Renal cortical epithelial cell (primary cell): ENCODE measurements at places on chromosomes 12 and 14.

- DNase-seq, result no peak
Observed at GRCh38 chr12:2826721-2827515, 7.9 kb downstream of the NRIP2 start.

- no peak for DNase-seq
Observed at GRCh38 chr14:64835431-64835830, 44.3 kb downstream of the SPTB start.

DNA sequence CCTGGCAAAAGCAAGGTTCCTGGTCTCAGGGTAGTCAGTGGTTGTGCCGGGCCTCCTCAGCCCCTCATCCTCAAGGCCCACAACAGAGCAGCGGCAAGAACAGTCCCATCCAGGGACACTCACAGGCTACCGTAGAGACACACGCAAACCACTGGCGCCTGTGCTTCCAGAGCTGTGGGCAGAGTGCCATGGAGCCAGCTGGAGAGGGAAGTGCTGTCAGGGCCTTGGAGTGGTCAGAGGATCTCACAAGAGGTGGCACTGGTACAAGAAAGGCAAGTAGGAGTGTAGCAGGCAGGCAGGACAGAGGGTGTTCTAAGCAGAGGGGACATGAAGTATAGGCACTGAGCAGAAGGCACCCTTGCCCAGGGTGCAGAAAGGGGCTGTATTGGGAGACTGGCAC, 34.6 kb downstream of the ANKRD9 start:
- DNase-seq, result no peak

GRCh38 chr14:33676135-33676566, 274.7 kb downstream of the EGLN3 start:
- DNase-seq, result peak; percentile 57

DNA sequence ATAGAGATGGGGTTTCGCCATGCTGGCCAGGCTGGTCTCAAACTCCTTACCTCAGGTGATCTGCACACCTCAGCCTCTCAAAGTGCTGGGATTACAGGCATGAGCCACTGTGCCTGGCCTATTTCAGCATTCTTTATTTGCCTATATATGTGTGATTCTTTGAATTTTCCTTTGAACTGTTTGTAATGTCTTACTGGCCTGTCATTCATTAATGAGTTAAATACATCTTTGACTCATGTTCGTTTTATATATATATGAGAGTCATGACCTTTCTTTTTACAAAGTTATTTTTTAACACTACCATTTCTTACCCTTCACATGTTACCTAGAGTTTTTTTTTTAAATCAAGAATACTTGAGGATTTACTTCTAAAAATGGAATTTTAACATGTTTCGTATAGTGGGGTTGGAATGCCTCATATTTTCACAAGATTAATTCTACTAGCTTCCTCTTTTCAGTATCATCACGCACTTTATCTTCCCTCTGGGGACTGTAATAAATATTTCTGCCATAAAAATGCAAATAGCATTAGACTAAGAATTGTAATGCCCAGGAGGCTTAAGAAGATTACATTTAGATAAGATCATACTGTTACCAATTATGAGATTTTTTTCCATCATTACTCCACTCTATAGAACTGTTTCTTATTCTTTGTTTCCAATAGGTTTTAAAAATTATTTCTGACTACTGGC, 66.7 kb downstream of the NTN4 start:
- DNase-seq, result peak; percentile 53

DNA sequence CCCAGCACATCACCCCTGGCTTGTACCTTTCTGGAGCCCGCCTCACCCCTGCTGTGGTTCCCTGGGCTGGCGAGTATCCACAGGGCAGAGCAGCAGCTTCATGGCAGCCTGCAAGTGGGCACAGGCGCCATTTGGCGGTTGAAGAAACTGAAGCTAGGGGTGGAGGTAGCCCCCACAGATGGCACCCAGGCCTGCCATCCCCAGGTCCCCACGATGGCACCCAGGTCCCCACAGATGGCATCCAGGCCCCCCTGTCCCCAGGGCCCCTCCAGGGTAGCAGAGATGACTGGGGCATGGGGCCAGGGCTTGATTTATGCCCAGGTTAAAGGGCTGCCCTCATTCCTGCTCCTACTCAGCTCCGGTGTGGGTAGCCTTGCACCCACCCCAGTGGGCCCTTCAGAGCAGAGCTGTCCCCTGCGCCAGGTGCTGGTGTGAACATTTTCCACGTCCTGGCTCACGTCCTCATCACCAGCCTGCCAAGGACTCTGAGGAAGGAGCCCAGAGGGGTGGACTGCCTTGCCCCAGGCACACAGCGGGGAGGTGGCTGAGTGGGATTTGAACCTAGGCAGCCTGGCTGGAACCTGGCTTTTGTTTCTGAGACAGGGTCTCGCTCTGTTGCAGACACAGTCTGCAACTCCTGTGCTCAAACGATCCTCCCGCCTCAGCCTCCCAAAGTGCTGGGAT, 8.7 kb downstream of the MMP17 start:
- DNase-seq, result no peak
